Activated CD4-positive, alpha-beta T cell treated with anti-CD3 and anti-CD28 coated beads for 48 hours (primary cell): ENCODE measurements at places on chromosomes 4 and X.

GRCh38 chrX:40091691-40092421, 5.9 kb downstream of the BCOR start:
- no peak for DNase-seq

- no peak for DNase-seq
Measured at GRCh38 chr4:105598052-105598451, 45.6 kb downstream of the ARHGEF38 start.

DNA sequence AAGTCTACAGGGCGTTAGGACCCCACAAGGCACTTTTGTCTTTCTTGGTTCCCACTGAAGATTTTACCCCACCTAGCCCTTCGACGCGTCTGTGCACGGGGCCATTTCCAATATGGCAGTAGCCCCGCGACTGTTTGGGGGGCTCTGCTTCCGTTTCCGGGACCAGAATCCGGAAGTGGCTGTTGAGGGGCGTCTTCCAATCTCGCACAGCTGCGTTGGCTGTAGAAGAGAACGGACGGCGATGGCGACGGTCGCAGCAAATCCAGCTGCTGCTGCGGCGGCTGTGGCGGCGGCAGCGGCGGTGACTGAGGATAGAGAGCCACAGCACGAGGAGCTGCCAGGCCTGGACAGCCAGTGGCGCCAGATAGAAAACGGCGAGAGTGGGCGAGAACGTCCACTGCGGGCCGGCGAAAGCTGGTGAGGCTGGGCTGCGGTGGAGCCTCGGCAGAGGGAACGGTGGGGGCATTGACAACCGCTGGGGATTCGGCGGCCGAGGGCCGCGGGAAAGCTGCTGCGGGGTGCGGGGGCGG, at the start of gene USP11:
USP11 (plus strand) TSS at position 207 of the 530 bp plus-strand sequence; CDS start at position 242, 35 bp downstream.
- peak; percentile 27 for DNase-seq

DNA sequence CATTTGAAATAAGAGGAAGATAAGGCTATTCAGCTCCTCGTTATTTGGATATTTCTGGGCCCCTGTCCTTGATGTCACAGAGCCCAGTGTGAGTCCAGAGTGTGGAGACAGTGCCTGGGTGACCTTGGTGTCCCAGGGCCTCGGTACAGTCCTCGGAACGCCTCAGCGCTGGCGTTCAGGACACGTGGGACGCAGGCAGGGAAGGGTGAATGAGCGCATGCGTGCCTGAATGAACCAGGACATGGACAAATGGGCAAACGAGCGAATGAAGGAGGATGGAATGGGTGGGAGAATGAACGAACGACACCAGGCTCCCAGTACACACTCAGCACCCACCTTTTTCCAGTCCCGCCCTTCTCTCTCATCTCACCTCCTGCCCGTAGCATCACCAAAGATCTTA, 44.2 kb downstream of the EVC start:
- DNase-seq: no peak

DNA sequence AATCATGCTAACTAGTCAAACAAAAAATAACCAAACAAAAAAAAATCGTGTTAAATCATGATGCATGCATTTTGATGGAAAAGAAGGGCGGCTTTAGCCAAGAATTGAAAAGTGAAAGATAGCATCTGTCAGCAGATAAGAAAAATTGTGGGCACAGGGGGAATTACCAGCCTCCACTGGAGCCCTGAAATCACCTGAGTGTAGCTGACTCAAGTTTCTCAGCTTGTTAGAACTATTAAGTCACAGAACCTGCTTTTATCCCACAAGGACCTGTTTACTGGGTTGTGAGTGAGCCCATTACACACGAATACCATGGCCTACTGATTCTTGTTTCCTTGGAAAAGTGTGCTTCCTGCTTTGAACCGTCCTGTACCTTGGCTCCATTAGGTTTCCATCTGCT, 85.2 kb downstream of the COX18 start:
- peak; percentile 28 for DNase-seq

GRCh38 chr4:76420762-76421581, at the start of gene CCDC158:
Gene CCDC158, minus strand, starts transcription at chr4:76421141. Its CDS starts 17,934 bp downstream, at chr4:76403207.
- DNase-seq: peak; percentile 10

DNA sequence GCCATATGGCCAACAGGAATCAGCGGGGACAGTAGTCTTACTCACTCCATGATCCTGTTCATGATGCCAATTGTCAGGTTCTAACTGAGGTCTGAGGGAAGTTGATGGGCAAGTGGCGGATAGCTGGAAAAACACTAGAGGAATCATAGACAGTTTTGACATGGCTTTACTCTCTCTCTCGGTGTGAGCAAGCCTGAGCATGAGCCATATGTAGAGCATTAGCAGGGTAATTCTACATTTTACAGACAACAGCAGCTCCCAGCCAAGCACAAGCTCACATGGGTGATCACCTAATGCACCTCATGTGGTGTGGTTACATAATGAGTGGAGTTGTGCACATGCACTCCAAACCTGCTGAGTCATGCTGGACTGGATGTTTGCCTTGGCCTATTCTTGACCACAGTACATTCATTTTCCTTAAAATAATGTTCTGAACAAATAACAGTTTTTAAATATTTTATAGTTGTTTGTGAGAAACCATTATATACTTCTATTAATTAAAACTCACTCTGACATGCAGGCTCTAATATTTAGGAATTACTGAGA, 429.2 kb downstream of the GPAT3 start:
- DNase-seq: no peak

- no peak for DNase-seq
Measured at GRCh38 chr4:79676705-79677104, 268.7 kb upstream of the GK2 start.

DNA sequence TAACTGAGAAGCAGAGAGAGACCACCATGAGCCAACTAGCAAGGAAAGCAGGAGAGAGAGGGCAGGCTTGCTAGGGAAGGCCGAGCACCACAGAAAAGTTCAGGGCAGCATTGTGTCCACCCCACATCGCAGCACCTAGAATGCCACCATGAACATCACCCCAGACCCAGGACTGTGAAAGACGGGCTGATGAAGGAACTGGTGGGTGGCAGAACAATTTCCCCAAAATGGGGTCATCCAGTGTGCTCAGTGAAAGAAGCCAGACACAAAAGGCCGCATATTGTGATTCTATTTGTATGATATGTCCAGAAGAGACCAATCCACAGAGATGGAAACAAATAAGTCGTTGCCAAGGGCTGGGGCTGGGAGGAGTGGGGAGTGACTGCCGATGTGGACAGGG, 16.8 kb downstream of the PNMA6E start:
- DNase-seq: no peak

DNA sequence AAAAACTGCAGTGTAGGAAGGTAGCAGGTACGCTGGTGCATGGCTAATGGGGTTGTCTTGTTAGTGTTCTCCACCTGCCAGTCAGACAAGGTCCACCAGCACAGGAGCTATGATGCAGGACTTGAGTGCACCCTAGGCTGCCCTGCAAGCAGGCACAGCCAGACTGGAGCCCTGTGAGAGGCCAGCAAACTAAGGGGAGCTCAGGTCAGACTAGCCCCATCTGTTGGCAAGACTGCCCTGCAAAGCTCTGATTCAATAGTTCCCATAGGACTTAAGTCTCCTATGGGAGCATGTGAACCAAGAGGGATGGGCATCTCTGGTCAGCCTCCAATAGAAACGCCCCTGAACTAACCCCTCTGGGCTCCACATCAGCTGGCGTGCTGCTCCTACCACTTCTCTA, 1307.3 kb downstream of the C4orf33 start:
- DNase-seq: no peak

GRCh38 chr4:133162941-133163340, 13.8 kb downstream of the PCDH10 start:
- no peak for DNase-seq

GRCh38 chr4:6848717-6849305, 60.8 kb upstream of the TBC1D14 start:
- DNase-seq: no peak

- no peak for DNase-seq
Measured at GRCh38 chrX:120752431-120753082, 122.7 kb upstream of the C1GALT1C1 start.

DNA sequence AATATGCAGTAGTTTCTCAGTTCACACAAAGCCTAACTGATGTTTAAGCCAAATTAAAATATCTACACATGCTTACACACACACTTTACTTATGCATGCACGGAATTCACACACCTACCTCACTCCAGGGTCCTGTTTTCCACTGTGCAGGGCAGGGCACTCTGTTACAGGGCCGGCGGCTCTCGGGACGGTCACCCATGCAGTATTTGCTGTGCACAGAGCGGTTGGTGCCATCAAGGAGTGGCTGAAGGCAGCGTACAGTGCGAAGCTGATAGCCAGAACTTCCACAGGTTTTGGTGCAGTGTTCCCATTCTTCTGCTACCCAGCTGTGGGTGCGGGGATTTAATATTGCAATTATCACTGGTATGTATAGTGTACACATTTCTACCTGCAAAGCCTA, 258.9 kb downstream of the NPFFR2 start:
- no peak for DNase-seq

- DNase-seq: no peak
Measured at GRCh38 chr4:95839891-95840290, at the start of gene PDHA2. Gene PDHA2, plus strand, starts transcription at chr4:95840093. Its CDS starts 58 bp downstream, at chr4:95840151.

- DNase-seq: no peak
Measured at GRCh38 chrX:46433892-46434291, 111.3 kb downstream of the ZNF674 start.

DNA sequence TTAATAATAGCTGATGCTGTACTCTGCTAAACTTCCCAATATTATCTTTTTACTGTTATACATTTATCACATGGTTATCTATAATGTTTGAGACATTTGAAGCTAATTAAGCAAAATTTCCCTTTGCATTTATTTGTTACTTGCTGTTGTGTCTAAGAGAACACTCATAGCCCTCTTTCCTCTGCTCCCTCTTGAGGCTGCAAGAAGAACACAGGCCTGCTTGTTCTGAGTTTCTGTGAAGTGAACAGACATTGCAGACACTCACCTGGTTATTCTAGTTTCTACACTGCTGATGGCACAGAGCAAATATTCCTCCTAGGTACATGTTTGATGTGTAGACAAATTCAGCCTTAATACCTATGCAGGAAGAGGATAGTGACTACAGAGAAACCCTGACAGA, 367.8 kb downstream of the GASK1B start:
- DNase-seq: no peak

GRCh38 chrX:77561372-77561771, 114.2 kb downstream of the FGF16 start:
- DNase-seq: no peak
